ENCODE measurements at places on chromosomes 1 and 21.

- DNase-seq: no peak
Observed at GRCh38 chr1:197195100-197195499, 48.6 kb upstream of the ASPM start.

- DNase-seq: no peak
Observed at GRCh38 chr1:220093361-220094015, 444 bp upstream of the IARS2 start.

GRCh38 chr1:201608635-201609395 is 69.9 kb downstream of the NAV1 start:
- no peak for DNase-seq

GRCh38 chr1:24152631-24153494 is 9.9 kb upstream of the IL22RA1 start:
- no peak for DNase-seq

GRCh38 chr1:3319874-3320245 is 134.6 kb upstream of the ARHGEF16 start:
- DNase-seq: peak; percentile 76

- DNase-seq: no peak
Observed at GRCh38 chr21:45032332-45032731, 42.0 kb upstream of the ADARB1 start.
